ENCODE measurements at places on chromosomes 5 and 9. TPM values are rescaled to one million over a fixed set of nuclear protein-coding genes. Genes with fewer than 3 reads are reported as not detected.

PITX1 gene
- total RNA-seq, result not detected

PTAR1 gene
- total RNA-seq, result 20.9 TPM

RAB14 gene
- 27.1 TPM for total RNA-seq

PLEKHG4B gene
- 0.05 TPM for total RNA-seq

SHOC1 gene
- total RNA-seq, result not detected

OXCT1 gene
- total RNA-seq, result 23.7 TPM

KCNV2 gene
- total RNA-seq, result not detected

WDR38 gene
- total RNA-seq, result not detected

FIBCD1 gene
- not detected for total RNA-seq

OR1J2 gene
- total RNA-seq, result not detected

SH3RF2 gene
- 0.59 TPM for total RNA-seq

ARL10 gene
- 6.7 TPM for total RNA-seq

KLF9 gene
- total RNA-seq, result 16.1 TPM

KIF20A gene
- total RNA-seq, result 78.7 TPM

LRRC19 gene
- total RNA-seq, result not detected

IGFBPL1 gene
- not detected for total RNA-seq

OR2V2 gene
- not detected for total RNA-seq

ANP32B gene
- 17.7 TPM for total RNA-seq

TMEM141 gene
- 113 TPM for total RNA-seq

COL15A1 gene
- 10.0 TPM for total RNA-seq

EQTN gene
- not detected for total RNA-seq

MZB1 gene
- not detected for total RNA-seq

LRRC26 gene
- total RNA-seq, result not detected

FBP2 gene
- total RNA-seq, result not detected

LCN2 gene
- not detected for total RNA-seq

CD72 gene
- not detected for total RNA-seq

SLC28A3 gene
- total RNA-seq, result 0.05 TPM

PCDHGA5 gene
- 0.53 TPM for total RNA-seq

CCDC152 gene
- total RNA-seq, result 0.20 TPM

PPP2CA gene
- 203 TPM for total RNA-seq

LIFR gene
- 40.2 TPM for total RNA-seq

SMIM15 gene
- 31.2 TPM for total RNA-seq

DTWD2 gene
- 3.0 TPM for total RNA-seq

CARD9 gene
- total RNA-seq, result under 0.01 TPM

PTPRD gene
- 2.1 TPM for total RNA-seq

PHF2 gene
- total RNA-seq, result 13.2 TPM

FSD1L gene
- 1.9 TPM for total RNA-seq

CCDC192 gene
- not detected for total RNA-seq

All from mammary microvascular endothelial cell (primary cell).